ENCODE measurements at places on chromosomes 11 and 22.

DNA sequence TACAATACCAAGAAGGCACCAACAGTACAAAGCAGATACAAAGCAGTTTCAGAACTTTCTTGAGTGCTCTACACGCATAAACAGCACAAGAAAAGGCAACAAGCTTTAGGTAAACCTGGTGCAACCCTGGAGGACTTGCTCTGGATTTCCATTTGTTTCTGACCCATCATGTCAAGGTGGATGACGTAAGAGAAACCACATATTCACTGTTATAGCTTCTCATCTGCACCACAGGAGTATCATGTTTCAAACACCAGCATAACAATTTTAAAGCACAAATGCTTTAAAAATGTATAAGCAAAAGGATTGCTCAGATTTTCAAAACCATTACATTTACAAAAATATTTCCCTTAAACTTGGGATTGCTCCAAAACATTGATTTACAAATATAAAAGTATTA is 25.0 kb upstream of the YPEL1 start:
- DNase-seq, result peak; percentile 60

DNA sequence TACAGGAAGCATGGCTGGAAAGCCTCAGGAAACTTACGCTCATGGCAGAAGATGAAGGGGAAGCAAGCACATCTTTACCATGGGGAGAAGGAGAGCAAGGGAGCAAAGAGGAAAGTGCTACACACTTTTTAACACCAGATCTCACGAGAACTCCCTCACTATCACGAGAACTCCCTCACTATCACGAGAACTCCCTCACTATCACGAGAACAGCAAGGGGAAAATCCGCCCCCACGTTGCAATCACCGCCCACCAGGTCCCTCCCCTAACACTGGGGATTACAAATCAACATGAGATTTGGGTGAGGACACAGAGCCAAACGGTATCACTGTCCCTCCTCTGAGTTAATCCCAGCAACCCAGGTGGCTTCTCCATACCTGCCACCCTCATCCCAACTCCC is 84.5 kb downstream of the MN1 start:
- no peak for DNase-seq

DNA sequence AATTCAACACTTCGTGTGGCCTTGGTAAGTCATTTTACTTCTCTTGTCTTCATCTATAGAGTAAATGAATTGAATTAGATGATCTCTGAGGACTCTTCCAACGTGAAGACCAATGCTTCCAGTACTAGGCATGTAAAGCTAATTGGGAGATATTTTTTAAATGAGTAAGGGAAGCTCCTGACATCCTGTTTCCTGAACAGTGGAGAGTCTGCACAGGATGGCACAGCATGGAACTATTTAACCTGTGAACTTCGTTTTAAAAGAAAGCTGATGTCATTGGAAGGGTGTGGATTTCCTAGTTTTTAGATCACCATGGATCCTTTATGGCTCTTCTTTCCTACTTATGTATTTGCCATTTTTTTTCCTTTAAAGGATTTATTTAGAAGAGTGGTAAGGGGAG is 48.4 kb upstream of the HSD17B12 start:
- no peak for DNase-seq

DNA sequence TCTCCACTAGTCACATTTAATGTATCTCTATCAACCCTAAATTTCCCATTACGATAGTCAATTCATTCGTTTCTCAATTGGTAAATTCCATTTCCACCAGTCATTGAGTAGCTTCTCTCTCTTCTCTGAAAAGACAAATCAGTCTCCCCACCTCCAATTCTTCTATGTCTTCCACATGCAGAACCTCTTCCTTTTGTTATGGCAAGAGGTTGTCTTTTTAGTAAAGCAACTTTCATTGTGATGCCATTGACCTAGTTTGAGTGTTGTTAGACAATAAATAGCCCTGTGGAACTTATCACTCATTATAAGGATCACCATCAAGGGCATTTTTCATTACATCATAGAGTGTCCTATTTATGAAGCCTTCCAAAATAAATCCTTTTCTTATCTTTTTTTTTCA is 340.9 kb downstream of the LRRC4C start:
- DNase-seq, result no peak

GRCh38 chr11:57303280-57303989 is 21.3 kb downstream of the TNKS1BP1 start:
- DNase-seq, result no peak

DNA sequence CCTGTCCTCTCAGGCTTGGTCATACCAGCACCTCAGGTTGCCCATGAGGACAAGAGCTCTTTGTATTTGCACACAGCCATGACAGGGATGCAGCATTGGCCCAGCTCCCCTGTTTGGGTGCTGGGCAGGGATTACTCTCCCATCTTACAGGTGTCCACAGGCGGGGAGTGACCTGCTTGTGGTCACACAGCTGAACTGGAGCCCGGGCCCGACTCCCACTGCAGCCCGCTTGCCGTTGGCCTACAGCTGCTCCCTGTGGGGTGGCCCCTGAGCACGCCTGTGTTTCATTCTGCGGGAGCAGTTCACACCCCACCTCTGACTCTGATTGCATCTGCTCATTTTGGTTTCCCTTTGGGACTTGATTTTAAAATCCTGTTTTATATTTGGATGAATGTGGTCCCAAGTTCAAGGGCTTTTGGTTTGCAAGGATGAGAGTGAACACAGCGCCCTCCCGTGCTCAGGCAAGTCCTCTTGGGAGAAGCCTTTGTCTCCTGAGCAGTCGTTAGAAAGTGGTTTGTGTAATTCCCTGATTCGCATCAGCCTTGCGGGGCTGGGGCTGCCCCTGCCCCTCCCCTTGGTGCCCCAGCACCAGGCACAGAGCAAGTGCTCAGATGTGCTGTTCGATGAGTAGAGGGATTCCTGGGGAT is 9.3 kb downstream of the PICK1 start:
- no peak for DNase-seq

GRCh38 chr11:112637076-112637475 is 324.1 kb upstream of the NCAM1 start:
- no peak for DNase-seq

DNA sequence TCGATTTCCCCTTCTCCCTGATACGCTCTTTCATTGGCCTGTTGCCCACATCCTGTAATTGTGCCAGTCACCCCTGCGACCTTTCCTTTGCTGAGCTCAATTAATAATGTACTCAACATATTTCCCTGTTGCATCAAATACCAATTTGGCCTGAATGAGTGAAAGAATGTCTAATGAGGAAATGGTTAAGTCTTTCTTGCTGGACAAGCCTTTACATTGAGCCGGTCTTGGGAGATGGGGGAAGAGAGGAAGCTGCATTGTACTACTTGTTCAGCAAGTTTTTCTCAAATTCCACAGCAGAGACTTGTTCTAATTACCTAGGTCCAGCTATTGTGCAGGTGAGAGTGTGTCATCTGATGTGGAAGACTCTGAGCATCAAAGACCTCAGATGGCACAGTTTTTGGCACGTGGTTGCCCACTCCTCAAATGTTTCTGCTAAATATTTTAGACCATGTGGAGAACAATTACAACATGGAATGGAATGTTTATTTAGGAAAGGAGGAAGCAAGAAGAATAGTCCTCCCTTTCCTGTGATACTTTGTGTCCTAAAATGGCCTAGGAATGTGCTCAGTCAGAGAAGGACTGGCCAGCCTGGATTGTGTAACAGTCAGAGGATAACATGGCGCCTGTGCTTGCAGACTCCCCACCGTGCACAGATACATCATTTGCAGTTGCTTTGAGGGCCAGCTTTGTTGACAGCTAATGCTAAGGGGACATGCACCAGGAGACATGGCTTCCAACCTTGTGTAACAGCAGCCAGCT is 129.5 kb upstream of the E2F8 start:
- DNase-seq, result no peak

- DNase-seq, result peak; percentile 73
Measured at GRCh38 chr11:83971063-83971462, 684.9 kb upstream of the CCDC90B start.

- DNase-seq, result peak; percentile 82
Measured at GRCh38 chr22:45889539-45890350, 87.2 kb downstream of the WNT7B start.

GRCh38 chr11:17532784-17533183 is 11.4 kb downstream of the USH1C start:
- no peak for DNase-seq

- DNase-seq, result peak; percentile 25
Measured at GRCh38 chr11:95711162-95711944, 78.2 kb downstream of the FAM76B start.

DNA sequence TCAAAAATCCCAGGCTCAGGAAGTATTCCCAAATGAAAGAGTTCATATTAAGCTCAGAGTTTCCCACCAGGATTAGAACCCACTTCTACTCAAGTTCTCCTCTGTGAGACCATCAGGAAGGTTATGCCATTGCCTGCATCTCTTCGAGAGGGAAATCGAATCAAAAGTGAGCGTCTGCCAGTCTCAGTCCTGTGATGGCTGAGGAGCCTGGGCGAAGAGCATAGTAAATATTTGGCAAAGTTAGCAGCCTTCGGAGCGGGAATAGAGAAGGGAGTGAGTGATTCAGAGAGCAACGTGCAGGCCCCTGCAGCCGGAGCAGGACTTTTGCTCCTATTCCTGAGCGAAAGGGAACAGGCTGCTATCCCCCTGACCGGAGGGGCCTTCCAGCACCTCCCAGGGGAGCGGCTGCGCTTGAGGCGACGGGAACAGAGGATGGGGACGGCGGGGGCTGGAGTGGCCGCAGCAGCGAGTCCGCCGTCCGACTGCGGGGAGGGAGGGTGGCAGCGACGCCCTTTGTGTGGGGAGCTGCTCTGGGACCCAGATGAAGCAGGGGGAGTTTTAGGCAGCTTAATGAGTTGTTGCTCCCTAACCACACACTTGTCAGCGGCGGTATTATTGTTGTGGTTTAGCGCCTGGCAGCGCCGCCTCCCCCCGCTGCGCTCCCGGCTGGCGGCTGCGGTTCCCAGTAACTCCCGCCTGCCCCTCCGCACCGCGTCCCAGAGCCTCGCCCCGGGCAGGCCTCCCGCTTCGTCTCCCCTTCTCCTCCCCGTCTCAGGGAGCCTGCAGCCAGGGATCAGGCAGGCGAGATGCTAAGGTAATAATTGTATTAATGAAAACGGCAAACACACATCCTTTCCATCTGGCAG is 21.7 kb upstream of the NRGN start:
- DNase-seq, result peak; percentile 82

DNA sequence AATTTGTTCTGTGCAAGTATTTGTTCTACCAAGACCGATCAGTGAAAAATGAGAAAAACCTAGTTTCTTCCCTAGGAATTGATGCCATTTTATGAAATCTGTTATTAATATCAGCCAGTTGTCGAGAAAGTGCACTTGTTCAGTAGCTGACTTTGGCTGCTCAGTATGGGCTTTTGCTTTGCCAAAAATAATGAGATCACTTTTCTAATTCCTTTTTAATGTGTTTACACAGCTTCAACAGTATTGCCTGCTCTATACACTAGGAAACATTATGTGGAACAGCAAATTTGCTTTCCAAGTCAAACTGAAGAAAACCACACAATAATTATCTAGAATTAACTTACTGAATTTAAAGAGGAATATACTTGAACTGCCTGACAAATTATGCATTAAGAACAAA is 34.4 kb downstream of the SCUBE2 start:
- DNase-seq, result peak; percentile 22

GRCh38 chr22:23580576-23581259 is 628 bp upstream of the IGLL1 start:
- no peak for DNase-seq

DNA sequence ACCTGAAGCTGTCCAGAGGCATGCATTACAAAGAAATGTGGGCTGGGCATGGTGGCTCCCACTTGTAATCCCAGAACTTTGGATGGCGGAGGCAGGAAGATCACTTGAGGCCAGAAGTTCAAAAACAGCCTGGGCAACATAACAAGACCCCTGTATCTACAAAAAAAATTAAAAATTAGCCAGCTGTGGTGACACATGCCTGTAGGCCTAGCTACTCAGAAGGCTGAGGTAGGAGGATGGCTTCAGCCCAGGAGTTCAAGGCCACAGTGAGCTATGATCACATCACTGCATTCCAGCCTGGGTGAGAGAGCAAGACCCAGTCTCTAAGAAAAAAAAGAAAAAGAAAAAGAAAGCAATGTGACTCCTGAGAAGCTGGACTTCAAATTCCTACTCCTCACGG is 138.5 kb upstream of the HSD17B12 start:
- DNase-seq, result no peak

GRCh38 chr11:62614275-62614674 is 1.2 kb downstream of the ROM1 start:
- no peak for DNase-seq

- DNase-seq, result no peak
Measured at GRCh38 chr11:129443276-129443675, 67.6 kb downstream of the BARX2 start.

DNA sequence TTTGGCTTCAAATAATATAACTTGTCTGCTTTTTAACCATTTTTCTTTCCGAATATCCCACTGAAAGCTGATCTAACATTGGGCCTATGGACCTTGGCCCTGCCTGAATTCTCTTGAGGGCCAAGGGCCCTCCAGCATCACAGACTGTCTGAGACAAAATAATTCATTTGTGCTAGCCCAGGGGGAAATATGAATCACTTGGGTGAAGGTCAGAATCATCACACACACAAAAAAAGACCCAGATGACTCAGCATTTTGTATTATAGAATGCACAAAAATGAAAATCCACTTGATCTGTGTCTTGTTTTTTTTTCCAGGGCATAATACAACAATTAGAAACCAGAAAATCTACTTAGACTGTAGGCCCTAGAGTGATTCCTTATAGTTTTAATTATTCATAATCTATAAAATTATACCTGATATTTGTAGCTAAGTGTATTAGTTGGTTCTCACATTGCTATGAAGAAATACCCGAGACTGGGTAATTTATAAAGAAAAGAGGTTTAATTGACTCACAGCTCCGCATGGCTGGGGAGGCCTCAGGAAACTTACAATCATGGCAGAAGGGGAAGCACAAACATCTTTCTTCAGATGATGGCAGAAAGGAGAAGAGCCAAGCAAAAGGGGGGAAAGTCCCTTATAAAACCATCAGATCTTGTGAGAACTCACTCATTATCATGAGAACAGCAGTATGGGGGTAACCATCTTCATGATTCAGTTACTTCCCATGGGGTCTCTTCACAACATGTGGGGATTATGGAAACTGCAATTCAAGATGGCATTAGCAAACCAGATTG is 15.6 kb upstream of the RDX start:
- DNase-seq, result peak; percentile 23

DNA sequence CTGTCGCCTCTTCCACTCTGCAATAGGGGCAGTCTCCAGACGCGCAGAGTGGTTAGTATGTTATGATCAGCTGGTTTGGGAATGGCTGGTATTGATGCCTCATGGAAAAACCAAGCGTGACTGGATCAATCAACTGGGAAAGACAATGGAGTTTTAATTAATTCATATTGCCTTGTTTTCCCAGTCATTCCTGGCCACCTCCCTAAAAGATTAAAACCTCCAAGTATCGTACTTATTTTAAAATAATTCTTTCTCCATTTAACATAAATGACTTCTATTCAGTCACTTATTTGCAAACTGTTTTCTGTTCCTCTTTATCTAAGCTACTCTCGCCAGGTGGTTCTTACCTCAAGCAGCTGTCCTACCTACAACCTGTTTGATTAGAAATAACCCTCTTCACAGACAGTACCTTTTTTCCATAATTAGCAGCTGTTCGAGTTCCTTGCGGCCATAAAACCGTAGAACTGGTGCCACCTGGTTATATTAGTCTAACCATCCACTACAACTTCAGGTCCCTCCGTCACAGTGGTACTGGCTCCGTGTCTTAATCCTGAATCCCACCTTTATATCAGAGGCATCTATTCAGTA is 898 bp downstream of the ZNF215 start:
- no peak for DNase-seq
